ENCODE measurements at places on chromosomes 12 and 14.

DNA sequence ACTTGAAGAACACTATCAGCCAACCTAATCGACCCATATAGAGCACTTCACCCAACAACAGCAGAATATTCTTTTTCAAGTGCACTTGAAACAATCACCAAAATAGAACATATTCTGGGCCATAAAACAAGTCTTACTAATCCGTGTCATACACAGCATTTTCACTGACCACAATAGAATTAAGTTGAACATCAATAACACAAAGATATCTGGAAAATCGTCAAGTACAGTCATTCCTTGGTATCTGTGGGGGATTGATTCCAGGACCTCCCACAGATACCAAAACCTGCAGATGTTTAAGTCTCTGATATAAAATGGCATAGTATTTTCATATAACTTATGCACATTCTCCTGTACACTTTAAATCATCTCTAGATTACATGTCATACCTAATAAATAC, 295.7 kb downstream of the BCL11B start:
- no peaks in the 10 kb centered on the region for H3K36me3 ChIP-seq
- no peaks in the 10 kb centered on the region for H3K4me1 ChIP-seq
- no peak for DNase-seq
- no peak overlapping the region for H3K4me3 ChIP-seq

DNA sequence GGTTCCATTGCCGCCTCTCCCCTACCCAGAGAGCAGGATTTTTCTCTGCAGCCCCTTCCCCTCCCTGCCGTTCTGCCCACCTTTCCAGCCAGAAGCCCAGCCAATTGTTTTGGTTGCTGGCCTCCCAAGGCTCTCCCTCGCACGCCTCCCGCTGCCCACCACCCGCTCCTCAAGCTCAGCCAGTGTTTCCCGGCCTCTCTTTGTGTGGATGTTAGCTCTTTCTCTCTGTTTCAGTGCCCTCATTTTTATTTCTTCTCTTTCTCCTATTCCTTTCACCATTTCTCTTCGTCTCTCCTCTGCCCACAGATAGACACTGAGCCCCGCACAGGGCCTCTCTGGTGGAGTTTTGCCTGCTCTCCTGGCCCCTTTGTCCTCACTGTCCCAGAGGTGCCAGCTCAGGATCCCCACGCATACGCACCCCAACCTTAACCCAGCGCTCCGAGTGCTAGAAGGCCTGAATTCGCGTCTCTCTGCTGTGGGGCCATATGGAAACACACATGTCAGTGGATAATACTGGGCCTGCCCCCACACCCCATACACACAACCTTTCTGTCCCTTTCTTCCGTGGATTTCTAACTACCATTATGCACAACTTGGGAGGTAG, 54.9 kb downstream of the SMUG1 start:
- H3K27ac ChIP-seq = no peak overlapping the region
- H3K36me3 ChIP-seq = no peaks in the 10 kb centered on the region
- no peaks in the 10 kb centered on the region for H3K4me1 ChIP-seq

GRCh38 chr14:80714474-80714873, 227.1 kb downstream of the CEP128 start:
- H3K27me3 ChIP-seq = no peaks in the 10 kb centered on the region
- no peak overlapping the region for H3K4me3 ChIP-seq
- no peaks in the 10 kb centered on the region for H3K36me3 ChIP-seq

GRCh38 chr12:124618291-124618902, 51.0 kb upstream of the NCOR2 start:
- H3K4me1 ChIP-seq = peaks cover 16% of the 10 kb centered on the region
- DNase-seq = no peak
- H3K27me3 ChIP-seq = no peaks in the 10 kb centered on the region
- no peak overlapping the region for H3K27ac ChIP-seq

DNA sequence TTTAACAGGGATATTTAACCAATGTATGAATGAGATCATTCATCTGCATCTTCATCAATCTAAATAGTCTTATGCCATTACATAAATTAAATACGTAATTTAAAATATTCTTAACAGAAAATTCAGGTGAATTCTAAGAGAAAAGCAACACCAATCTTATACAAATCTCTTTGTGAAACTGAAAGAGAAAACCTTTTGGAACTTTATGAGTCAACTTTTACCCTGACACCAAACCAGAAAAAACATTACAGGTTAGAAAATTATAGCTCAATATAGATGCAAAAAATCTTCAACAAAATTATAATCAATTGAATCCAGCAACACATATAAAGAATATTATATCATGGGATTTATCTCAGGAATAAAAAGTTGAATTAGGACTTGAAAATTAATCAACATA, 3.4 kb downstream of the GLIPR1L1 start:
- H3K27me3 ChIP-seq = no peaks in the 10 kb centered on the region
- peaks cover 6% of the 10 kb centered on the region for H3K4me1 ChIP-seq
- H3K36me3 ChIP-seq = no peaks in the 10 kb centered on the region
- no peak overlapping the region for H3K4me3 ChIP-seq
- no peak for DNase-seq
- no peak overlapping the region for H3K27ac ChIP-seq
